Inflammatory macrophage treated with lipopolysaccharide for 1 hour (primary cell): ENCODE measurements at places on chromosomes 13 and 19.
A peak's percentile ranks its signal among the peaks of the same experiment; 100 is the strongest.

GRCh38 chr13:63578796-63579195 is 2163.1 kb upstream of the PCDH20 start:
- DNase-seq: no peak

DNA sequence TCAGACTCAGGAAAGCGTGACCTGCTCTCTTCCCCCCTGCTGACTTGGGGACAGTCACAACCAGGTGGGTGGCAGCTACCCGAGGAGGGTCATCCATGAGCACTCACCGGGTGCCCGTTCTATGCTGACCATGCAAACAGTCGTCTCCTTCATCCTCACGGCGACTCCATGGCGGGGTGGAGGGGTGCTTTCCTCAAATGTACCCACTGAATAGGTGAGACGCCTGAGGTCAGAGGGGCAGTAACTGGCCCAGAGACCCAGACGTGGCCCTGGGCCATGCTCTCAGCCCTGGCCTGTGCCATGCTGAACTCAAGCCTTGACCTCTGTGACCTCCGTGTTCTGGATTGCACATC is 59.2 kb upstream of the TPM4 start:
- no peak for DNase-seq

DNA sequence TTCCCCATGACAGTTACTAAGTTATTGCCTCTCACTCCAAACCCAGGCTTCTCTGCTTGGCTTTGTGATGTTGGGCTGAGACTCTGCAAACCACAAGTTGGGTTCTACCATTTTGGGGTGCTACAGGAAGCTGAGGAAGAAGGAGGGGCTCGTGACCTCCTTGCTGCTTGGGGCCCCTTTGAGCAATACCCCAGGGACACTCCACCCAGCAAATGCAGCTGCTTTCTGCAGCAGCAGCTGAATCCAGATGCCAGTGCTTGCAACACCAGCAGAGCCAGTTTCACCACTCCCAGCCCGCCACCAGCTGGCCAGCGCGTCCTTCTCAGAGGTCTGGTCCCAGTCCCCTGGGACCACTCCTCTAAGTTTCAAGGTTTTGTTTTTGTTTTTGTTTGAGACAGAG is 22.0 kb upstream of the UBAC2 start:
- no peak for DNase-seq

GRCh38 chr13:32025730-32026129 is 5.8 kb upstream of the FRY start:
- no peak for DNase-seq

DNA sequence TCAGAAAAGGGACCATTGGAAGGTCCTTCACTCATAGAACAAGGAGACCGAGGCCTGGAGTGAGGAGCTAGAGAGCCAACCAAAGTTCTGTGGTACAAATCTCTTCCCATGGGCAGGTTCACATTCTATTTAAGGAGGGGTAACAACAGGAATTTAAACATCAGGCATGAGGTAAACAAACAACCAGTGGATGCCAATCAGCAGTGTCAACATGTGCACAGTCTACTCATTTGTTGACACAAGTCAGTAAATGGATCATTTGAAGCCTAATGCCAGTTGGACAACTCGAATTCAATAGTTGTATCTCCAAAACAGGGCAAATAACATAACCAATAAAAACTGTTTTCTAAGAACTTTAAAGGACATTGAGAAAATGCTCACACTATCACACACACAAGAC is 6.3 kb upstream of the DOCK9 start:
- no peak for DNase-seq

DNA sequence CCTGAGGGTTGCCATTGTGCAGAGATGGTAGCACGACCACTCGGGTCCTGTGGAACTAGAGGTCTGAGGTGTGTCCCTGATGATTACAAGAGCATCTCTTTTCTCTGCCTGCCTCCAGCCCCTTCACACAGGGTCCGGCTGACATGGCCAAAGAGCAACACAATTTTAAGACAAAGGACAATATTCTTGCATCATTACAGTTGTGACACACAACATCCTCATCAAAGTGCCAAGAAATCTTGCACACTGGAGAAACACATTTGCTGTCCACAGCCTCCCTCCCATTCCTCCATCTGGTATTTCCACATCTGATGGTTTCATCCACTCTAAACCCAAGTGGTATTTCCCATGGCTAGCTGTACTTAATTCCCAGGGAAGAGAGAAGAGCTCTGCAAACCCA is 12.8 kb downstream of the COL4A1 start:
- no peak for DNase-seq

GRCh38 chr19:31572102-31572975 is 223.1 kb upstream of the TSHZ3 start:
- DNase-seq: no peak

DNA sequence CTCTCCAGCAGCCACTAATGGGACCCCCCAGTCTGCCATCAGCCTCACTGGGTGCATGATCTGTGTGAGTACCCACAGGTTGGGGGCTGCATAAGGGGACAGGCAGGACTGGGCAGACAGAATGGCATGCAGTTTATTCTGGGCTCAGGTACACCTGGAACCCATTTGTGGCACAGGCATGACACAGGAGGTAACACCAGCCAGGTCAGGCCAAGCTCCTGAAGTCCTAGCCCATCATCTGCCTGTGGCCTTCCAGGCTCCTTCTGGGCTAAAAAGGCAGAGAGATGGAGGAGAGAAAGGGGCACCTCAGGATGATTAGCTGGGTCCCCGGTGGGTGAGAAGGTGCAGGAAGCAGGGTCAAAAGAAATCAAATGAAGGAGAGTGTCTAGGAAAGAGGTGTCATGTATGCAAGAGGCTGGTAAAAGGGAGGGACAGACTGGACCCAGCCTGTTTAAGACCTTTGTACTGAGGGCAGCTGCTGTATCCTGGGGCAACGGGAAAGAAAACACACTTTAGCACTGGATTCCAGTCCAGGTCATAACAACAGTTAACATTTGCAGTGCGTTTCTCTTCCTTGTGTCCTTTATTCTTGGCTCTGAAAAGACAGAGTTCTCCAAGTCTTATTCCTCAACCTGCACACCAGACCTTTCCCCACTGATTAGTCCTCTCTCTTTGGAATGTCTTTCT is 20.2 kb upstream of the DGKH start:
- no peak for DNase-seq

DNA sequence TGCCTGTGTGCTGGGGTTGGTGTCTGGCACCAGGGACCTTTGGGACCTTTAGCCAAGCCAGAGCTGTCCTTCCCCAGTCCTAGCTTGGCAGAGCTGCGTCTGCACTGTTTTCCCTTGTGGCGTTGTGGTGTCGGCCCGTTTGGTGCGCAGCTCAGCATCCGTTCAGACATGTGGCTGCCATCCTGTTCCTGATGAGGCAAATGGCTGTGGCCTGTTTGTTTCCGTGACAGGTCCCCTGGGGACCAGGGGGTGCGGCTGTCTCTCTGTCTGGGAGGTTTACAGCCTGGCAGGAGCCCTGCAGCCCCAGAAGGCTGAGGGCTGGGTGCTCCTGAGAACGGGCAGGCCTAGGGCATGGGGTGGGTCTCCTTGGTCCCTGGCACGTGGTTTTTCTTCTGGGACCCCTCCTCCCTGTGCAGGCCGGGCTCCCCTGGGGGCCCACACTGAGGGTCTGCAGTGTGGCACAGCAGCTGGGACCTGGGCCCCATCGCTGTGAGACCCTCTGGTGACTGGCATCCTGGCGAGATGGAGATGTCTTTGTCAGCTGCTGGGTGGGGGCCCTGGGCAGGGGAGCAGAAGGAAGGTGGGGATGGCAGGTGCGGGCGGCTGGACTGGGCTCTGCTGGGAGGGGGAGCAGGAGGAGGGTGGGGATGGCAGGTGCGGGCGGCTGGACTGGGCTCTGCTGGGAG is 4.0 kb downstream of the SPPL2B start:
- DNase-seq: no peak

GRCh38 chr19:16064209-16064889 is 11.9 kb upstream of the TPM4 start:
- DNase-seq: no peak

DNA sequence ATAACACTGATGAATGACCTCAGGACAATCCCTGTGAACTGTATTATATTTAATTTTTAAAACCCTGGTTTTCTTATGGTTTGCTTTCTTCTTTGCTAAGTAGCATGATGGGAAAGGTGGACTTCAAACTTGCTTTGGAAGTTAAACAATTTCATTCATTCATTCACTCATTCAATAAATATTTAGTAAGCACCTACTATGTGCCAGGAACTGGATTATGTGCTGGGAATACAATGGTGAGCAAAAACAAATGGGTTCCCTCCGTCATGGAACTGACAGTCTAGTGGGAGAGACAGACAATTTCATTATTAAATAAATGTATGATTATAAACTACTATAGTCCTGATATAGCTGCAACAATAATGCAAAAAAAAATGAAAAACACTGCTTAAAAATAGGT is 70.3 kb downstream of the USP12 start:
- DNase-seq: no peak

GRCh38 chr19:50550594-50550966 is 17.7 kb downstream of the LRRC4B start:
- no peak for DNase-seq

- peak; percentile 46 for DNase-seq
Measured at GRCh38 chr13:99501848-99502301, 603 bp downstream of the TM9SF2 start.

DNA sequence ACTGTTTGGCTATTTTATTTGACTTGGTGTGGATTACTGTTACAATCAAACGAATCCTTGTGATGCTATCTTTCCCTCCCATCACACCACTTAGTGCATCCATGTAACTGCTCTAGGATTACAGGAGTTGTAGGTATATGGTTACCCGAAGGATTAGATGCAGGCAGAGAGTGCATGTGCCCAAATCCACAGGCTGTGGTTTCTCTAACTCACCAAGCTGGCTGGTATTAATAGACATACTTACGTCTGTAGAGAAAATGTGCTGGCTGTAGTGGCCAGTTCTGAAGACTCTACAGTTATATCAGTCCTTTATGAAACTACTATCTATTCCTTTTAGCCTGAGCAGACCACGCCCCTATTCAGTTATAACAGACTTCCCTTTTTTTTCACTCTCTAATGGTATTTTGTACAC is 1.1 kb upstream of the HMGB1 start:
- peak; percentile 38 for DNase-seq

DNA sequence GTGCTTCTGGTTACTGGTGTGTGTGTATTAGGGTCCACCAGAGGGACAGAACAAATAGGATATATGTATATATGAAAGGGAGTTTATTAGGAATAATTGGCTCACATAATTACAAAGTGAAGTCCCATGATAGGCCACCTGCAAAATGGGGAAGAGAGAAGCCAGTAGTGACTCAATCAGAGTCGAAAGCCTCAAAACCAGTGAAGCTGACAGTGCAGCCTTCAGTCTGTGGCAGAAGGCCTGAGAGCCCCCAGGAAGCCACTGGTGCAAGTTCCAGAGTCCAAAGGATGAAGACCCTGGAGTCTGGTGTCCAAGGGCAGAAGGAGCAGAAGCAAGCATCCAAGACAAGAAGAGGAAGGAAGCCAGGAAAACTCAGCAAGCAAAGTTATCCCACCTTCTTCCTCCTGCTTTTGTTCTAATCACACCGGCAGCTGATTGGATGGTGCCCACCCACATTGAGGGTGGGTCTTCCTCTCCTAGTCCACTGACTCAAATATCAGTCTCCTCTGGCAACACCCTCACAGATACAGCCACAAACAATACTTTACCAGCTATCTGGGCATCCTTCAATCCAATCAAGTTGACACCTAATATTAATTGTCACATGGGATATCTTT is 21.7 kb upstream of the SCEL start:
- no peak for DNase-seq

DNA sequence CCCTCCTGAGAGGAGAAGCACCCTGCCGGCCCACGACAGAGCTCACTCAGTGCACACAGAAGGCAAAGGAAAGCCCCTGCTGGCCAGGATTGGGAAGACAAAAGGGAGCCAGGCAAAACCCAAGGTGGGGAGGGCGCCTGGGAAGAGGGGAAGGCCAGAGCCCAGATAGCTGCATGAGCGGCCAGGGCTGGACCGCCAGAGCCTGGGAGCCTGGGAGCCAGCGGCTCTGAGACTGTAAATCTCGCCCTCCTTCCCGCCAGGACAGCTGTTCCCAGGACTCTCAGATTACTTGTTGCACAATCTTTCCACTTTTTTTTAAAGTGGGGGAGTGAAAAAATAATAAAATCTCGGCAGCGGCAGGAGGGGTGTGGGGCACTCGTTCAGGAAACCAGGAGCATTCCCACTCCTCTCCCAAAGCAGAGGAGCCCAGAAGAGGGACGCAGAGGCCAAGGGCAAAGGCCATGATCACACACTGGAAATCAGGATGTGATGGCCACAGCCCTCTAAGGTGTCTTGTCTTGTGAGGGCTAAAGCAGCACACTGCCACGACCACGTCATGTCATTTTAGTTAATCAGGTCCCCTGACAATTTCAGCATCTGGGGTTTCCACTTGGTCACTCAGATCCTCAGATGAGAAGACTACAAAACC is 19.6 kb upstream of the EPHX3 start:
- DNase-seq: no peak

DNA sequence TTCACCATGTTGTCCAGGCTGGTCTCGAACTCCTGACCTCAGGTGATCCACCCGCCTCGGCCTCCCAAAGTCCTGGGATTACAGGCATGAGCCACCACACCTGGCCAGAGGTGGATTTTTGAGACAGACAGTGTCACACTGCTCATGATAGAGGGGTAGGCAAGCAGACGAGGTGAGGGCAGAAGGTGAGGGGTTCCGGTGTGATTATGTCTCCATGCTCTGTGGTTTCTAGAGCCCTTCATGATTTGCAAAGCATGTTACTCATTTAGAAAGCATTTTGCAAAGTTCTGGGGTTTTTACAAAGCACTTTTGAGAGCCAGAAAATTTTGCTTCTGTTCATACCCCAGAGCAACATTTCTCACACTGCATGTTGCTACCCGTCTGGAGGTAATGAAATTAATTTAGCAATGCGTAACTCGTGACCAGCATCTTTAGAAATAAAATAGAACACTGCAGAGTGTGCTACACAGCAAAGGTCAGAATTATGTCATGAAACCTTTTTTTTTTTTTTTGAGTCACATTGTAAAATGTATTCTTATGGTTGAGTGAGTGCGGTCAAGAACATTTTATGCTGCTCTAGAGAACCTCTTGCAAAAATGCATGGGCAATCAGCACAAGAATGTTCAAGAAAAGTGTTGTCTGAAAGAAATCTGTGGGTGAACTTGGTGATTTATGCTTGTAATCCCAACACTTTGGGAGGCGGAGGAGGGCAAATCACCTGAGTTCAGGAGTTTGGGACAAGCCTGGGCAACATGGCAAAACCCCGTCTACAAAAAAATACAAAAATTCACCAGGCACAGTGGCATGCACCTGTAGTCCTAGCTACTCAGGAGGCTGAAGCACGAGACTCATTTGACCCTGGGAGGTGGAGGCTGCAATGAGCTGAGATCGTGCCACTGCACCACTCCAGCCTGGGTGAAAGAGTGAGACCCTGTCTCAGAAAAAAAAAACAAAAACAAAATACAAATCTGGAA is 58.0 kb downstream of the MAP4K1 start:
- DNase-seq: peak; percentile 35

- DNase-seq: peak; percentile 29
Measured at GRCh38 chr19:43759515-43759914, 4.8 kb upstream of the SMG9 start.

GRCh38 chr19:40641281-40641680 is 40.1 kb downstream of the LTBP4 start:
- DNase-seq: no peak

DNA sequence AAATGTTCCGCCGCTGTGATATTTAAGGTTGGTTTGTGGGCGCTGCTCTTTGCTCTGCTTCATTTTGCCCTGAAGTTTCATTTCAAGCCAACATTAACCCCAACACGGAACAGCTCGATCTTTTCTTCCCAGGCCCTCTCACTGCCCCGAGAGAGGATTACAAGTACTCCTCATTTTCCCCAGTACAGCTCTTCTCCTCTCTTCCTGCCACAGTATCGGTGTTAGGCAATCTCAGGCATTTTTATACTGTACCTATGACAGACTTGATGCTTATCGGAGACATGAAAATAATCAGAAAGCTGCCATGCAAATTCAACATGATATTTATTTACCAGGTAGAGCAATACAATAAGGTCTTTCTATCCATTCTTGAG is 1.3 kb upstream of the EDNRB start:
- DNase-seq: no peak
